Body of pancreas (tissue), 4 donors: ENCODE measurements at places on chromosomes 16 and 17. TPM values are rescaled to one million over a fixed set of nuclear protein-coding genes. Genes with fewer than 3 reads are reported as not detected.

GRCh38 chr16:5758281-5758680 lies 660.7 kb upstream of the EEF2KMT start:
- DNase-seq: no peak

GRCh38 chr17:28747801-28748750 lies 4.3 kb downstream of the TRAF4 start:
- no peak for DNase-seq

- DNase-seq: no peak
Measured at GRCh38 chr16:17977260-17977659, 359.3 kb downstream of the NPIPA8 start.

- no peak for DNase-seq
Measured at GRCh38 chr16:70695331-70696070, 9.6 kb upstream of the MTSS2 start.

DNA sequence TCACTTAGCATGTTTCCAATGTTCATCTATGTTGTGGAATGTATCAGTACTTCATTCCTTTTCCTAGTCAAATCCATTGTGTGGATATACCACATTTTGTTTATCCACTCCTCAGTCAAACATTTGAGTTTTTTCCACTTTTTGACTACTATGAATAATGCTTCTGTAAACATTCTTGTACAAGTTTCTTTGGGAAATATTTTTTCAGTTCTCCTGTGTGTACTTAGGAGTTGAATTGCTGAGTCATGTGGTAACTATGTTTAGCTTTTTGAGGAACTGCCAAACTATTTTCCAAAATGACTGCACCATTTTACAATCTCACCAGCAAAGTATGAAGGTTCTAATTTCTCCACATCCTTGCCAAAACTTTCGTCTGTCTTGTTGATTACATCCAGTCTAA lies 223.7 kb upstream of the AXIN2 start:
- DNase-seq: no peak

The KPNA2 gene
- 4.6 TPM for total RNA-seq

The IGSF6 gene
- not detected for total RNA-seq
